Stimulated activated naive B cell treated with anti-CD40 and anti-IgM and Interleukin-4, amounts not matched to agents 10 μg/mL and 1 μg/mL and 100 μg/mL, for 72 hours (primary cell): ENCODE measurements at places on chromosomes 1 and 21.

DNA sequence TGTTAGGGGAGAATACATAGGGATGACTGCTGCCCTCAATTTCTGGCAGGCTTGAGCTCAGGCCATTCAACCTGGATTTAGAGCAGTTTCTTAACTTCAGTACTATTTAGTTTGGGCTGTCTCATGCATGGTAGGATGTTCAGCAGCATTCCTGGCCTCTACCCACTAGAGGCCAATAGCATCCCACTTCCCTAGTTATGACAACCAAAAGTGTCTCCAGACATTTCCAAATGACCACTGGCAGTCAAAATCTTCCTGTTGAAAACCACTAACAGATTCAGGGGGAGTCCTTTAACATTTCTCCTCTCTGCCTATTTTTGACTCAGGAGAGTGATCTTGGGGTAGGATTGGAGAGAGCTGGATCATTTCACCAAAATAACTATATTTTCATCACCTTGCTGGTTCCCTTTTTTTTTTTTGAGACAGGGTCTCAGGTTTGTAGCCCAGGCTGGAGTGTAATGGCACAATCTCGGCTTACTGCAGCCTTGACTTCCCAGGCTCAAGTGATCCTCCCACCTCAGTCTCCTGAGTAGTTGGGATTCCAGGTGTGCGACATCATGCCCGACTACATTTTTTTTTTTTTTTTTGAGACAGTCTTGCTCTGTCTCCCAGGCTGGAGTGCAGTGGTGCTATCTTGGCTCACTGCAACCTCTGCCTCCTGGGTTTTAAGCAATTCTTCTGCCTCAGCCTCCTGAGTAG is 8.7 kb downstream of the GNAT2 start:
- no peak for DNase-seq

DNA sequence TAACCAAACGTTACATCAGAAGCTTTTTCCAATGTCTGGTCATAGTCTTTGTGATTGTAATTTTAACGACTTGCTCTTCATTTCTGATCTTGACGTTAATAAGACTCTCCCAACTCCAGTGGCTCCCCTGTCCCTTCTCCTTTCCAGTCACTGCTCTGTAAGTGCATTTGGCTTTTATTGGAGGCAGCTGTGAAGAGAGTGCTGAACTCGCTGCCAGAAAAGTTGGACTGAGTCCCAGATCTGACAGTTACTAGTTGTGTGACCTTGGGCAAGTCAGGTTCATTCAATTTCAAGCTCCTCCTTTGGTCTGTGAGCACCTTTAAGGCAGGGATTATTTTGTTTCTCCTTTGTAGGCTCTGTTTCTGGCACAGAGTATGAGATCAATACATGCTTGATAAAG is 109.6 kb upstream of the TSPAN2 start:
- no peak for DNase-seq

DNA sequence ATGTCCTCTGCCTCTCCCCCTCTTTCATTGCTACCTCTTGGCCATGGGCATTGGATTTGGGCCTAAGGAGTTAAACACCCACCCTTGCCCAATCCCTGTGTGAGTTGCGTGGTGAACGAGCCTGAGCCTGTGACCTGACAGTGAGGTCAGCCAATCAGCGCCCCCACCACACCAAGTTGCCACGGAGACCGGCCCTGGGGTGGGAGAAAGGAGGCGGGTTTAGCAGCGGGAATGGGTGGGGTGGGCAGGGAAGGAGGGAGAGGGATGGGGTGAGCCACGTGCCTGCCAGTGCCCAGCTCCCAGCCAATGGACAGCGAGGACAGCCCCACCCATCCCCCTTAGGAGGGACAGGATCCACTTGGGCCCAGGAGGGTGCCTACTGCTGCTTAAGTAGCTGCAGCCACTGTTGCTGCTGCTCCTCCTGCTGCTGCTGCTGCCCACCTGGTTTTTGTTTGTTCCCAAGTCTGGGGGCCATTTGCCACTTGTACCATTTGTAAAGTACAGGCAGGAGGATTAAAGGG is 9.5 kb downstream of the ZBTB7B start:
- no peak for DNase-seq

GRCh38 chr1:244654108-244655038 is 1.4 kb downstream of the DESI2 start:
- DNase-seq: no peak

DNA sequence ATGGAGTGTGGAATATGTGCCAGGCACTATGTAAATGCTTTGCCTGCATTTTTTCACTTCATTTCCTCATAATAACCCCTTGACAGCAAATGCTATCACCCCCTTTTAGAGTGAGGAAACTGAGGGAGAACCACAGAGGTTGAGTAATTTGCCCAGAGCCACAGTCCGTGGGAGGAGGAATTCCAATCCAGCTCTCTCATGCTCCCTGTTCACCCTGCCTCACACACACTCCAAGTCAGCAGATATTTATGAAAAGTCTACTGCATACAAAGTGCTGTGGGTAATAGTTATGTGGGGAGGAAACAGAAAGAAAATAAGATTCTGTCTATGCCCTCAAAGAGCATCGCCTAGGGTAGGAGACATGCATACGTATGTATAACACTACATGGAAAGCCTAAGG is 30.9 kb upstream of the RBM15 start:
- no peak for DNase-seq
